CD4-positive, alpha-beta T cell treated with Interleukin-15 for 1 hour (primary cell): ENCODE measurements at places on chromosomes 16 and 17.

GRCh38 chr17:50689956-50690886 lies 17.5 kb downstream of the ANKRD40 start:
- DNase-seq: no peak

DNA sequence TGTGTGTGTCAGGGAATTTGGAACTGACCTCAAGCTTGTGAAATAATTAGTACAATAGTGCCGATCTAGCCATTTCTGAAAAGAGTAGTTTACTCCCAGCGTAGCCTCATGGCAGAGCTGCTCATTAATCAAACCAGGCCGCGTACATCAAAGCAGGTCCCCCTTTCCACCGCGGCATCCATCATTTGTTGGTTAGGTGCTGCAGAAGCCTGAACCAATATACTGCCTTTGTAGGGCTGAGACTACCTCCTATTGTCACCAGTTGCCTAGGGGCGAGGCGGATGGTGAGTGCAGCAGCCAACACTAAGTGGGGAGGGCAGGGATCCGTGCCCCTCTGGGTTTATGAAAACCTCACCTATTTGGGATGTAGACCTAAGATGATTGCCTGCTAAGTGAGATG lies 264.1 kb downstream of the TMEM114 start:
- DNase-seq: no peak

GRCh38 chr17:17426184-17426583 lies 50.6 kb upstream of the MED9 start:
- no peak for DNase-seq

DNA sequence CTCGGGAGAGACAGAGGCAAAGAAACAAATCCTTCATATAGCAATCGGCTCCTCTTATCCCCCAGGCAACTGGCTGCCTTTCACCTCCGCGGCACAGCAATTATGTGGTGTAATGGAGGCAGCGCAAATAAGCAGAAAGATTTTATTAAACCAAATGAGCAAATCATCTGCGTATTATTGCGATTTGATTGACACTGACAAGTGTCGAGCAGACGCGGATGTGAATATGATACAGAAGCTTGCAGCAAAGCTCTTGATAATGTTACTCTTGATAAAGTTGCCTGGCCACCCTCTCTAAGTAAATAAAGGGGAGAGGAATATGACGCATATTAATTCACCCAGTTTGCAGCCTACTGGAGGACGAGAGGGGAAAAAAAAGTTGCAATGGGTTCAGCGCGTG lies 26.5 kb upstream of the AKTIP start:
- no peak for DNase-seq

DNA sequence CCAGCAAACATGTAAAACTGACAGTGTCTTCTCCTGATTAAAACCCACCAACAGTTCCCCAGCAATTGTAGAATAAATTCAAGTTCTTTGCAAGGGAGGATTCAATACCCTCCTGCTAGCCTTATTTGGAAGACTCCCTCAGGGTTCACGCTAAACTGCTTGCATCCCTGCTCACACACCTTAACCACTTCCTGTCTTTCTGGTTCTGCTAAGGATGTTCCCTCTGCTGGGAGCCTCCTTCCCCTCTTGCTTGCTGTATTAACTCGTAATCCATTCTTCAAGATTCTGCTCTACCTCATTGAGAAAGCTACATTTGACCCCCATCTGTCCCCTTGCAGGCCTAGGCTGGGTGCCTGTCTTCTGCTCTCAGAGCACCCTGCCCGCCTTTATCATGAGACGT lies 2.3 kb upstream of the SHISA6 start:
- DNase-seq: no peak
